ENCODE measurements at places on chromosomes 12 and 14.
A peak's percentile ranks its signal among the peaks of the same experiment; 100 is the strongest.

DNA sequence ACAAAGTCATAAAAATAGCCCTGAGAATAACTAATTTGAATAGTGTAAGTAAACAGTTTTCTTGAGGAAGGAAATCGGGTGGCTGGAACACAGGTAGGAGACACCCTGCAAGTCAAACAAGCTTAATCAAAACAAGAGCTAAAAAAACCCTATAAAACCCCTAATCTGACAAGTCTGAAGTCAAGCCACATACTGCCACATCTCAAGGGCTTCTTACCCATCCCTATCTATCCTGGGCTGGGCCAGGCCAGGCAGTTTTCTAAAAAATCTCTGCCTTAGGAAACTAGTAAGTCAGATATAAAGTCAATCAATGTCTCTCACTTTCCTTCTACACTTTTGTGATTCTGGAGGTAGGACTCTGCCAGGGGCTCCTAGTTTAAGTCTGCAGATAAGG is 15.3 kb downstream of the UBE2N start:
- no peaks in the 10 kb centered on the region for H3K27me3 ChIP-seq
- H3K4me1 ChIP-seq: peaks cover 69% of the 10 kb centered on the region
- H3K4me3 ChIP-seq: no peak overlapping the region
- no peaks in the 10 kb centered on the region for H3K36me3 ChIP-seq
- no peak for DNase-seq
- H3K27ac ChIP-seq: peak overlapping the region; percentile 60

DNA sequence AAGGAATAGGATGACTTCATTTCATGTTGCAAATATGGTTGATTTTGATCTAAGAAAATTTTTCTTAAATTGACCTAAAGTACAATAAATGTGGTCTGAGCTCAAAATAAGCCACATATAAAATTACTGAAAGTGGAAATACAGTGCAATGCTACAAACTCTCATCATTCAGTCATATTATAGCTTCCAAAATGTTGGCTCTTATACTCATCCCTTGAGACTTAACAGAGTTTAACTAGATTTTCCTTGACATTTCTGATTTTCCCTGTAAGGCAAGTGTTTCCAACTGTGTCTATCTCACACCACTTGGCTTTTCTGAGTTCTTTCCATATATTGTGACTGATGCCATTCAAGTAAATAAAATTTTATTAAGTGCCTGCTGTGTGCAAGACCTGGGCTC is 123.7 kb upstream of the NTF3 start:
- H3K36me3 ChIP-seq: peaks cover 6% of the 10 kb centered on the region
- no peak for DNase-seq
- 0 out of 2 replicates have a peak, but pooled peaks cover 2% of the 10 kb centered on the region for H3K27me3 ChIP-seq
- H3K27ac ChIP-seq: no peak overlapping the region
- no peak overlapping the region for H3K4me3 ChIP-seq
- H3K4me1 ChIP-seq: no peaks in the 10 kb centered on the region

DNA sequence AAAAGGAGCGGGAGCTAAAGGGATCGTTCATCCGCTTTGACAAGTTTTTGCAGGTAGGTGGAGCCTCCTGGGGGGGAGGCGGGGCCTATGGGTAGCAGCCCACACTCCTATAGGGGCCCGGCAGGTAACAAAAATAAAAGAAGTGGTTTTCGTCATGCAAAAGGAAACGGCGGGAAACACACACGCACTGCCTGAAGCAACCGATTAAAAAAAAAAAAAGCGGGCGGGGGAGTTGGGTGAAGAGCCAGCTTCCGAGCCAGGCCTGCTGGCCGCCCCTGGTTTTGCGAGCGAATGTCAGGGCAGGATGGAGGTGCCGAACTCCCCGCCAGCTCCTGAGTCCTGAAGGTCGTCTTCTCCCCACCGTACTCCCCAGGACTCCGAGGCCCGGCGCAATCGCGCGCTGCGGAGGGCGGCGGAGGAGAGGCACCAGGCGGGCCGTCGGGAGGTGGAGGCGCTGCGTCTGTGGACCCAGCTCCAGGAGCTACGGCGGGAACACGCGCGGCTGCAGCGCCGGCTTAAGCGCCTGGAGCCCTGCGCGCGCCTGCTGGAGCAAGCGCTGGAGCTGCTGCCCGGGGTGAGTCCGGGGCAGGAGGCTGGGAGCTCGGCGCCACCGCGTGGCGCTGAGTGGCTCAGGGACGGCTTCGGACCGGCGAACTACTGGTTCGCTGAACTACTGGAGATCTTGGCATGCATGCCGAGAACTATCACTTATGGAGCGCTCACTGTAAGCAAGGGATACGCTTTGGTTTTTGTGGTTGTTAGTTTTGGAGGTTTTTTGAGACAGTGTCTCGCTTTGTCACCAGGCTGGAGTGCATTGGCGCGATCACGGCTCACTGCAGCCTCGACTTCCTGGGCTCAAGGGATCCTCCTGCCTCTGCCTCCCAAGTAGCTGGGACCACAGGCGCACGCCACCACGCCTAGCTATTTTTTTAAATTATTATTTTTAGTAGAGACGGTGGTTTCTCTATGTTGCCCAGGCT is 3.6 kb downstream of the CFAP73 start:
- DNase-seq: peak; percentile 72
- H3K27me3 ChIP-seq: peaks cover 58% of the 10 kb centered on the region
- H3K4me3 ChIP-seq: peak overlapping the region; percentile 67

DNA sequence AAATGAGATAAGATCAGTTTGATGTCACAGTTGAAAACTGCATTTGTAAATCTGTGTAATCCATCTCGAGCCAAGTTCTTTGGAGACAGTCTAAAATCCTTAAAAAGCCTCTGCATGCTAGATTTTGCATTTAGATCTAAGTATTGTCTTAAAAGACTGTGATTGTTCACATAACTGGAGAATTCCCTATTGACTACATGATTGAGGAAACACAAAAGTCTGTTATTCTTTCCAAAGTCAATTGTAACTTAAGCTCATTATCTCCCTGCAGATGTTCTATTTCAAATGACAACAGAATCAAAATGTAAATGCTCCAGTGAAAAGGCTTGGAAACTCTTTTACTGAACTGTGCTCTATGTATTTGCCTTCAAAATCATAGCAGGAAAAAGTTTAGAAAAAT is 77.8 kb downstream of the MYF5 start:
- H3K4me3 ChIP-seq: no peak overlapping the region
- no peaks in the 10 kb centered on the region for H3K27me3 ChIP-seq
- H3K4me1 ChIP-seq: peaks cover 35% of the 10 kb centered on the region
- peaks cover 4% of the 10 kb centered on the region for H3K36me3 ChIP-seq
- 0 out of 2 replicates have a peak overlapping the region, but pooled peaks have one; percentile 20 for H3K27ac ChIP-seq
- DNase-seq: no peak

DNA sequence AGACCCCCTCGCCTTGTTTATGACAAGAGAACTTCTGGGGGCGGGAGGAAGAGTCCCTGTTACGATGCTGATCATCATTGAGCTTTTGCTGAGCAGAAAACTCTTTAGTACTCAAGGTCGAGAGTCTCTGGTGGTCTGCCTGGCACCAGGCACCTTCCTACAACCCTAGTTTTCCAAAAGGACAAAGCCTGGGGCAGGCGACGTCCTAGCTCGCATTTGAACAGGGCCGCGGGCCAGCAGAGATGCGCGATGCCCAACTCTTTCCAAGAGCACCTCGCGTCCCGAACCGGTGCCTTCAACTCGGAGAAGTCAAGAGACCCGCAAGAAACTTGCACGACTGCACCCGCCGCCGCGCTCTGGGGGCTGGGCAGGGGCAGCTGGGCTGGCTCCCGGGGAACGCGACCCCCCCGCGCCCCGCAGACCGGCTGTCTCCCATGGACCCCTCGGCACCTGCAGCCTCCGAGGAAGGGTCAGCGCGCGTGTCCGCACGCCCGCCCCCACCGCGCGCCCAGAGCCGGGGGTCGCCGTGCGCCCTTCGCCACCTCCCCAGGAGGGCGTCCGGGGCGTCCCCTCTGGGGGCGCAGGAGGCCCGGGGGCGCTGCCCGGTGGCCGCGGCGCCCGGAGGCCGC is 377 bp upstream of the BCL7A start:
- H3K27ac ChIP-seq: no peak overlapping the region
- no peaks in the 10 kb centered on the region for H3K36me3 ChIP-seq
- H3K4me1 ChIP-seq: peaks cover 14% of the 10 kb centered on the region
- DNase-seq: peak; percentile 47
- peaks cover 37% of the 10 kb centered on the region for H3K27me3 ChIP-seq

DNA sequence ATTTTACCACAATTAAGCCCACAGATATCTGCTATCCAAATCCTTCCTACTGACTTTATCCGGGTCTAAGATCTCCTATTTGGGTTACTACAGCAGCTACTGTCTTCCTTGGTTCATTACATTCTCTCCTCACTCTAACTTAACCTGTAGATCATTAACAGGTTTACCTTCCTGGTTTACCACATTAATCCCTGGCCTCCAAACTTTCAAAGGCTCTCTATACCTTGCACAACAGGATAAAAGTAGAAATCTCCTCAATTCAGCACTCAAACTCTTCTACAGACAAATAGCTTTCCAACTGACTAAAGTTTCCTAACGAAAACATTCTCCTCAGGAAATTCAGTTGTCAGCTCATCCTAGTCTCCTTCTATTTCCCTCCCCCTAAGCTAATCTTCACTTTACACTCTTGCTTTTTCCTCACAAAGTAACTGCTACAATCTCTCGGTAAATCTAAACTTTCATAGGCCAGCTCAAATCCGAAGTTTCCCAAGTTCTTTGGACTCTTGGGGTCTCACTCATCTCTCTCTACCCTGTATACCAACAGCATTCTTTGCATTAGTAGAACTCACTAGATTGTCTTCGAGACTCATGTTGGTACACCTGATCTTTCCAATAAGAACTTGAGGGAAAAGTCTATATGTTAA is 2.7 kb downstream of the BTBD7 start:
- H3K27me3 ChIP-seq: no peaks in the 10 kb centered on the region
- no peak overlapping the region for H3K4me3 ChIP-seq
- H3K4me1 ChIP-seq: peaks cover 38% of the 10 kb centered on the region
- H3K36me3 ChIP-seq: peaks cover under 1% of the 10 kb centered on the region

- no peak overlapping the region for H3K27ac ChIP-seq
- no peaks in the 10 kb centered on the region for H3K4me1 ChIP-seq
- H3K36me3 ChIP-seq: peaks cover 12% of the 10 kb centered on the region
- H3K27me3 ChIP-seq: no peaks in the 10 kb centered on the region
Observed at GRCh38 chr14:33985242-33985641, 34.4 kb upstream of the EGLN3 start.
